Fibroblast of the conjunctiva (primary cell): ENCODE measurements at places on chromosomes 2 and 18.
A peak's percentile ranks its signal among the peaks of the same experiment; 100 is the strongest.

DNA sequence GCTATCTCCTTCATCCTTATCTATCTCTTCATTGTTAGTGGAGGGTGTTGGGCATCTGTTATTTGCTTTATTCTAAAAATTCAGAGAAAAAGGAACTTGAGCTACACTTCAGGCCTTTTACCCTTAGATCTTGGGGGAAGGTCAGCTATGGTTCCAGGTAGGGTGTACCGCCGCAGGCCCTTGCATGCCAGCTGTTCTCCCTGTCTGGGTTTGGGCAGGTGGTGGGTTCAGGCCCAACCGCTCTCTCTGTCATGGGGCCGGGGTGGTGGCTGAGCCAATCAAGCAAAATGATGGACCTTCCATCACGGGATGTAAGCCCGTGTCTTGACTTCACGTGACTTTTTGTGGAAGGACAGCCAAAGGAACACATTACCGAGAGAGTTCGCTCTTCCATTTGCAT, 231.1 kb downstream of the LDLRAD4 start:
- DNase-seq: no peak

DNA sequence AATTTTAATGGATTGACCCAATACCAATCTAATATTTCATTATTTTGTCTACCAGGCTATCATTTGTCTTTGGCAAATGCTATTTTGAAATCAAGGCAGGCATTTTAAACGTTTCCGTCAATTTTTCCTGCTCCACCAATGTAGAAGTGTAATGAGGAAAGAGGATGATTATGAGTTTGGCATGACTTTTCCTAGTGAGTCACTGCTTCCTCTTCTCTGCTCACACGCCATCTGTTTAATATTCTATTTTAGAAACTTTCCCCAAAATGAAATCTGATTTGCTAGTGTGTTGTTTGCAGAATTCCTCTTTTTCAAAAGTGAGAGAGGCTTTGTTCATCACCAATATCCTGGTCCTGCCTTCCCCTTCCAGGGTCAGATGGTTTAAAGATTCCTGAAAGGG, 42.5 kb upstream of the PID1 start:
- DNase-seq: peak; percentile 16

- no peak for DNase-seq
These were observed 248.4 kb upstream of the KCNH7 start for GRCh38 chr2:163086940-163087339.

DNA sequence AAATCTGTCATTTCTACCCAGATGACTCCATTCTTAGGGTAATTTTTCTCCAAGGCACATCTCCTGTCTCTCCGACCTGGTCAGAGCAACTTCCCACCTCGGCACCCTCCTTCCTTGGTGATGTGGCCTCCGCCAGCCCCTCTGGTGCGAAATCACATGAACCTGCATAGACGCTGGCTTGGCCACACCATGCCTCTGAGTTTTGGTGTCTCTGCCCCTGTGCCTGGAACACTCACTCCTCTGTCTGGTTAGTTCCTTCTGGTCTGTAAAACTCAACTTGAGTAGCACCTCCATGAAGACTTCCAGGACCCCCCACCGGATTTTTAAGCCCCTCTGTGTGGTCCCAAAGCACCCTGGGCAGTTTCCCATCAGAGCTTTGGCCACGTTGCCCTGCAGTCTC, 83.2 kb upstream of the OTOS start:
- no peak for DNase-seq

DNA sequence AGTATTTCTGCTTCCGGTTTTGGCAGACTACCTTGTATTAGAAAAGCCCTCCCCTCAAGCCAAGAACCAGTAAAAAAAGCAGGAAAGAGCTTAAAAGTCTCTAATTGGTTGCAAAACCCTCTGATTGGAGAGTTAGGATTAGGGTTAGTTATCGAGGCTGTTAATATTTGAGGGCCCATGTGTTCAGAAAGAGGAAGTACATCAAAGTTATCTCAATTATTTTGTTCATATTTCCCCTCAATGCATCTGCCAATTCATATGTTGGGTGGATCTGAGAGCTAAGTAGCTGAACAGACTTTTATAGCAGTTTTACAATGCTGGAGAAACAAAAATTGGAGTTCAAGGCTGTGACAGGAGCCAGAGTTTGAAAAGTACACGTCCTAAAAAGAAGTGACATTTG, 43.1 kb upstream of the KLHL14 start:
- no peak for DNase-seq

DNA sequence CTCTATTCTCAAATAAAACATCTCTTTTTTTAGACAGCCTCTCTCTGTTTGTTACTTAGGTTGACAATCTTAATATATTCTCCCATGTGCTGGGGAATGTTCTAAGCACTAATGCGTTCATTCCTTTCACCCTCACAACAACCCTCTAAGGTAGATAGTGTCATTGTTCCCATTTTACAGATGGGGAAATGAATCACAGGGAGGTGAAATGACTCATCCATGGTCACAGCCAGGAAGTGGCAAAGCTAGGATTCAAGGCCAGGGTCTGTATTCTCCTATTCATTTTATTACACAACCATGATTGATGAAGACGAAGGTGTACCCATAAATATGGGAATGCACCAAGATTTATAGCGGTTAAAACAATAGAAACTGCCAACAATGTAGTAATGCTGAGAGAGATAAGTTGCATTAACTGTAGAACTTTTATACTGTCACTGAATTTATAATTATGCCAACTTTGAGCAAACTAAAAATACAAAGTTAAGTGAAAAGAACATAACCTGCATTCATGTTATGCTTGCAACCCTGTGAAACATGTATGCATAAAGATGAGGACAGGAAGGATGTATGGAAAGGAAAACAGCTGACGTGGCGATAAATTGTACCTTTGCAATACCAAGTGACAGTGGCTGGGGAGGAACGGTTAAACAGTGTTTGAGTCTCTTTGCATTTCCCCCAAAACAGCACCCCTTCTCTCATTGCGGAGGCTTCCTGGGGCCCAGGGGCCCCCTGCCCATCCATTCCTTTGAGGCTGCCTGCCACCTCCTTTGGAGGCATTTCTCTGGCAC, 257.7 kb upstream of the AGAP1 start:
- no peak for DNase-seq

DNA sequence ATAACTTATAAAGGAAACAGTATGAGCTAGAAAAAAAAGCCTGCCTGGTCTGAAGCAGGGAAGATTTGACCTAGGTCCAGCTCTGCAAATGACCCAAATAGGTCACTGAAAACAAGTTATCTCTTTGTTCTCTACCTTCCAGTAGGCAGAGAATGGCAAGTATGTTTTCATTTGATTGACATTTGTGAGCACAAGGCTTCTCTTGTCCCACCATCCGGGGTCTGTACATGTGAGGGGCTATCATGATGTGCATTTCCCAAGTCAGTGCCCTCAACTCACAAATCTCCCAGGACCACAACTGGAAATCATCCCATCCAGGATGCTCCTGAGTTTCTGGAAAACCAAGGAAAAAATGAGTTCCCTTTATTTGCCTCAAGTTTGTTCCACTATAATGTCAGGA, 309.5 kb downstream of the AFF3 start:
- DNase-seq: no peak

GRCh38 chr2:232457121-232458011, 1.4 kb downstream of the ALPI start:
- DNase-seq: no peak

GRCh38 chr2:215951558-215951957, 61.8 kb downstream of the MREG start:
- DNase-seq: no peak

DNA sequence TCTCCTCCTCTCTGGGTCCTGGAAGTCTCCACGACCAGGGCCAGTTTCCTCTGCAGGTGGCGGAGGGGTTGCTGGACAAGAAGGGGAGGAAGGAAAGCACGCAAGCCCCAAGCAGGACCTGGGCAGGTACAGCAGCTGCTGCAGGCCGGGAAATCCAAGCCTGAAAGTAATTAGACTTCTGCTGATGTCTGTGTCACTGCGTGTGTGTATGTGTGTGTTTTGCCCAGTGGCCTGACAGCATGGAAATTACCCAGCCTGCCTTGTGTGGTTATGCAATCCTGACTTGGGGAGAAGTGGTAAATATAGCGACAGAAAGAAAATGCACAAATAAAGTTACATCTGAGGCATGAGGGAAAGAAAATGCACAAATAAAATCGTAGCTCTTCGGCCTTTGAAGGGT, 121.8 kb upstream of the ZBTB14 start:
- DNase-seq: peak; percentile 9

DNA sequence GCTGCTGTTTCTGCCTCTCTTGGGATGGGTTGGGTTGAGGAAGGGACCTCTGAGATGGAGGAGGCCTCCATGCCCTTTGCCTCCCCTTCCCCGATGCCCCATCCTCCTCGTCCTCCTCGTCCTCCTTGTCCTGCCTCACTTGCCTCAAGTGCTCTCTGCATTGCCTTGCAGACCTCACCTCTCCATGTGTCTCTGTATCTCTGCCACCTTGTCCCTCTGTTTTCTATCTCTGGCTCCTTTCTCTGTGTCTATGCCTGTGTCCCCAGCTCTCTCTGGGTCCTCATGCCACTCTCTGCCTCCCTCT, 87.5 kb downstream of the MCFD2 start:
- no peak for DNase-seq

- no peak for DNase-seq
These were observed 80.3 kb downstream of the RTN4 start for GRCh38 chr2:54969940-54970338.

DNA sequence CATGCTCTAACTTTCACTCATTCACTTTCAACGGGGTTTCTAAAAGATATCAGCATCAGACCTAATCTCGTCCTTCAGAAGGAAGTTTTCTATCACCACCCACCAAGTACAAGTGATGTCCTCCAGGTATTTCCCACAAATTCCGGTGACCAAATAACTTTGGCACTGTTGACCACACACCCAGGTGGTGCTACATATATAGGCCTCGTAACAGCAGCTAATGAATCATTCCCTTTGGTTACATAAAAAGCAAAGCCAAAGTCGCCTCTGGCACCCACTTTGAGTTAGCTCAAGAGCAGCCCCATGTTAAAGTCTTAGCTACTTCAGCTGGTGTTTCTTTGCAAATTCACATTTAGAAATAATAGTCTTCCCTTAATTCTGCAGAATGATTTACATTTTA, 138.2 kb upstream of the OSR1 start:
- no peak for DNase-seq

GRCh38 chr2:208025814-208026184, 472 bp upstream of the PLEKHM3 start:
- DNase-seq: no peak

- no peak for DNase-seq
These were observed 22.2 kb upstream of the TTC39C start for GRCh38 chr18:23992089-23992940.

DNA sequence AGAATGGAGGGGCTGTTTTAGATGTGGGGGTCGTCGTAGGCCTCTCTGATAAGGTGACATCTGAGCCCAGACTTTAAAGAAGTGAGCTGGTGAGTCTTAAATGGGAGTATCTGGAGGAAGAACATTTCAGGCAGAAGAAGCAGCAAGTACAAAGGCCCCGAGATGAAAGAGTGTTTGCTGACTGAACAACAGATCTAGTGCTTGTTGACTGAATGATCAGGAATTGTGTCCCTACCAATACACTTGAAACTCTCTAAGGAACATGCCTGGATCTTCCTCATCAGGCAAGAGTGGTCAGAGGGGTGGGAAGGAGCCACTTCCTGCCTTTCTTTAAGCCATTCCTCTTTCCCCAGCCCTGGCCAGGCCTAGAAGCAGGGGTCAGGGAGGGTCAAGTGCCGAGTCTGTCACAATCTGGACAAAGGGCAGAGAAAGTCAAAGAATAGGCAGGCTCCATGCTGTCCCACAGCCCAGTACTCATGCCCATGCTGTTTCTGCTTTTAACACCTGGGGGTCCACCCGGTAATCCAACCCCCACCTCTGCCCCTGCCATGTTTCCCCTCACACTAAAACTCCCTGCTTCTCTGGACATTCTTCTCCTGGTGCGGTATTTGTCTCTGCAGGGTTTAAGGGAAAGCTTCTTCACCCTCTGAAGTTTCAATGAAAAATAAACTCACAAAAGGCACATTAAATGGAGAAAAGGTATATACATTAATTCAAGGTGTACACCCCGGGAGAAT, 3.0 kb upstream of the TMEM37 start:
- no peak for DNase-seq
